ENCODE measurements at places on chromosomes 7 and 10.

DNA sequence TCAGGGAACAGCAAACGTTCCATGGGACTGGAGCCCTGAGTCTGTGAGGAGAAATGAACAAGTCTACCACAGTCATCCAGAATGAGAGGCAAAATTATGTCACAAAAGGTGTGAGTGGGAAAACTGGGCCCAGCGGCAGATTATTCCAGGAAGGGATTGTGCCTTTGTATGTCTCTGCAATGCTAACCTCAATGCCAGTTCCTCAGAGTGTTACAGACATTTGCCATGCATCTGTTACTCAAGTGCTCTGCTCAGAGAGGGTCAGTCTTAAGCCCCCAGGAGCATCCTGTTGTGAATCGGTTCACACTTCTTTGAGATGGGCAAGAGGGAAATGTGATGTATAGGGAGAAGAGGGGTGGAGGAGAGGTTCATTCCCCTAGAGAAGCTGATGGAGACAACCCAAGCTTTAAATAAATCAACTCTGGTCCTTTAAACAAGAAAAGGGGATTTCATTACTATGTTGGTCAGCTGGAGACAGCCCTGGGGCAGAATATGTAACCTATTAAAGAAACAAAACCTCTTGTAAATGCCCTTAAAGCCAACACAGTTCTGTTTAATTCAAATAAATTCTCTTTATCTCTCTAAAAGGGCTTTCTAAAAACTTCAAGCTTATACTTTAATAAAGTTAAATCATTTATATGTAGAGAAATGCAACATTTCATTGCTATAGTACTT lies 85.9 kb upstream of the GRB10 start:
- no peak for DNase-seq

DNA sequence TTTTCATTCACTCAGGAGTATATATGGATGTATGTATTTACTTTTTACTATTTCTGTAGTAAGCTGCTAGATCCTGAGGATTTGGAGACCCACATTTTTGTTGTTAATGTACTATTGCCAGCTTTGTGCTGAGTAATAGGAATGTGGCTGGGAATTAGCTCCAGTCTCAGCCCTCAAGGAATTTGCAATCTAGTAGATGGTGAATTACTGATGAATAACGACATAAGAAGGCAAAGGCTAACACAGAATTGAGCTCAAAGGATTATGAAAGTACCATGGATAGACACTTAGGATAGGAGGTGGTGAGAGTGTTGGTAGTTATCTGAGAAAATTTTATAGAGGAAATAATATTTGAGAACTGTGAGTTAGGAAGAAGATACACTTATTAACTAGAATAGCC lies 19.9 kb downstream of the CASD1 start:
- DNase-seq: no peak

DNA sequence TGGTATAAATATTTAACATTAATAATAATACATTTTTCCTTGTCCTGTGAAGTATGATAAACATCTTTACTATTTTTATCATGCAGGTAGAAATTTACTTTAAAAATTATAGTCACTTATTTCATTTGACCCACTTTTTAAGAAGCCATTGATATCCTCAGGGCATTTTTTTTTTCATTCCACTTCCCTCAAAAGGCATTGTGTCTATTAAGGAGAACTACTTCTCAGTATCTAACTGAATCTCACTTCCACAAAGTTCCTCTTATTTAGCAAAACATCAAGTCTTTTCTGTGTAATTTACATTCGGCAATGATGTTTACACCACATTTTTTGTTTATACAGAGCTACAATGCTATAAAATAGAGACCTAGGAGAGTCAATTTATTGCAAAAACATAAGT lies 388.2 kb upstream of the AKR1E2 start:
- DNase-seq: no peak

GRCh38 chr7:121540138-121540537 lies 144.0 kb upstream of the FAM3C start:
- no peak for DNase-seq

DNA sequence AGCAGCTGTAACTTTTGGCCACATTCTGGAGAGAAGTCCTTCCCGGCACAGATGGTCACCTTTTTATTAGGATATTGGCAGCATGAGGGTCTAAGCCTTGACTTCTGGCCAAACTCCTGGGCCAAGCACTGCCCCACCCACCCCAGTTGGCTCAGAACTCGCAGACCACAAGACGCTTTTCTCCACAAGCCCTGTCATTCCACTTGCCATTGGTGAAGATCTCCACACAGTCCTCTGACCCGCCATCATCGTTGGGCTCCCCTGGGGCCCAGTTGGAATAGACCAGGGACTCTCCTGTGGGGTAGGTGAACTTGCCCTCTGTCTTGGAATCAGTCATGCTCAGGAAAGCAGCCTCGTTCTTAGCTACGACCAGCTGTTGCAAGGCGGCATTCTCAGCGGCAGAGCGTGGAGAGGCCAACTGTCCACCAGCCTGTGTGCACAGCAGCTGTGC lies 11.2 kb downstream of the SFTPD start:
- no peak for DNase-seq

All from effector CD8-positive, alpha-beta T cell (primary cell).